Activated naive CD4-positive, alpha-beta T cell treated with anti-CD3 and anti-CD28 coated beads, Interleukin-2, amount 50 U/mL, for 16 hours (primary cell): ENCODE measurements at places on chromosomes 1 and 21.

DNA sequence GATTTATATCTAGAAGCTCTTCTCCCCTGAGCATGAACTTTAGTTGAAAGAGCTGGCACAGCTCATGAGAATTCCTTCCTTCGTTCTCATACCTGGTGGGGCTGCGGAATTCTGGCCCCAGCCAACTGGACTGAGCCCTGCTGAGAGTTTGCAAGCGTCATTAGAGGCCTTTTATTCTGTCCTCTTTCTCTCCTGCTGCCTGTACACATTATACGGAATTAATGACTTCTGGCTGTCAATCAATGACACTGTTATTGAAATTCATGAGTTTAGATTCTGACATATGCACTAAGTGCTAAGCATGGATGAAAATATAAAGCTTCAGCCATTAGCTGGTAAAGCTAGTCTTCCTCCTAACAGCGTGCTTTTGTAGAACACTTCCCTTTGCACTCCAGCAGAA, 27.5 kb downstream of the KAZN start:
- DNase-seq, result no peak

DNA sequence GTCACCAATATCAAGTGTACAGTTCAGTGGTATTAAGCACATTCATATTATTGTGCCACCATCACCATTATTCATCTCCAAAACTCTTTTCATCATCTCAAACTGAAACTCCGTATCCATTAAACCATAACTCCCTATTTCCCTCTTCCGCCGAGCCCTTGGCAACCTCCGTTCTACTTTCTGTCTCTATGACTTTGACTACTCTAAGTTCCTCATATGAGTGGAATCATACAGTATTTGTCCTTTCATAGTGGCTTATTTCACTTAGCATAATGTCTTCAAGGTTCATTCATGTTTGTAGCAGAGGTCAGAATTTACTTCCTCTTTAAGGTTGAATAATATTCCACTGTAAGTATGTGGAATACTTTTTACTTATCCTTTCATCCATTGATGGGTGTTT, 21.7 kb downstream of the SELP start:
- DNase-seq, result no peak

GRCh38 chr1:194342484-194343262, 1156.3 kb upstream of the B3GALT2 start:
- no peak for DNase-seq

DNA sequence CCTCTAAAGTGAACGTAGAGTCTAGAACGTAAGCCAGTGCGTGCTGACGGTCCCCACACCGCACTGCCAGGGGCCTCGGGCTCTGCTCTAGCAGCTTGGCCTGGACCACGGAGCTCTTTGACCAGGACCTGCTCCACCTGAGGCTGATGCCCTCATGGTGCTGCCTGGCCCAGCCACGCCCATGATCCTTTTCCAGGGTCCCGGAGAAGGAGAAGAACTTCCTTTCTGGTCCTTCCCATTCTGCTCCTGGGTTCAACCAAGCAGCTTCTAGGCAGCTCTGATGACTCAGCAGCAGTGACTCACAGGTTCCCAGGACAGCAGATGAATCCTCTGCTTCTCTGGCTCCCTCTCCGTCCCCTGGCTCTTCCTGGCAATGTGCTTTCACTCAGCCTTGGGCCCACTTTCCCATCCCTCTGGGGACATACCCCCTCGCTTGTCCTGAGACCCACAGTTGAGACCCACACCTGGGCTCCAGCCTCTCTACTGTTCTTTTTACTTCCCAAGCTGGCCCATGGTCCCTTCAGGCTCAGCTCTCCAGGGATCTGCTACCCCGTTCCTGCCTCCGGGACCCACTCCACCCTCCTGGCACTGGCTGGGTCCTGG, 246.3 kb upstream of the RAB4A start:
- DNase-seq, result no peak

DNA sequence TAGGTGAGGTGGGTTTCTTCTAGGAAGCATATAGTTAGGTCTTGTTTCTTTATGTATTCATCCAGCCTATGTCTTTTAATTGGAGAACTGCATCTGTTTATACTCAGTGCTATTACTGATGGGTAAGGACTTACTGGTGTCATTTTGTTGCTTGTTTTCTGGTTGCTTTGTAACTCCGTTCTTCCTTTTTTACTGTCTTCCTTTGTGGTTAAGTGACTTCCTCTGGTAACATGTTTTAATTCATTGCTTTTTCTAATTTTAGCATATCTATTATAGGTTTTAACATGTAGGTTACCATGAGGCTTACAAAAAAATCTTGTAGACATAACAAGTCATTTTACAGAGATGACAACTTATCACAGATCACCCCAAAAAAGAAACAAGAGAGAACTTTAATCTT, 160.8 kb downstream of the VAV3 start:
- DNase-seq, result no peak

- DNase-seq, result no peak
These were observed 310.2 kb downstream of the MRPL39 start for GRCh38 chr21:25297117-25297516.

GRCh38 chr1:27603681-27604578, at the start of gene AHDC1:
TSS of gene AHDC1 (minus strand) at chr1:27604144. CDS start at chr1:27552115, 52,029 bp downstream.
- peak; percentile 91 for DNase-seq

- no peak for DNase-seq
These were observed 103.9 kb downstream of the EBNA1BP2 start for GRCh38 chr1:43067977-43068751.

DNA sequence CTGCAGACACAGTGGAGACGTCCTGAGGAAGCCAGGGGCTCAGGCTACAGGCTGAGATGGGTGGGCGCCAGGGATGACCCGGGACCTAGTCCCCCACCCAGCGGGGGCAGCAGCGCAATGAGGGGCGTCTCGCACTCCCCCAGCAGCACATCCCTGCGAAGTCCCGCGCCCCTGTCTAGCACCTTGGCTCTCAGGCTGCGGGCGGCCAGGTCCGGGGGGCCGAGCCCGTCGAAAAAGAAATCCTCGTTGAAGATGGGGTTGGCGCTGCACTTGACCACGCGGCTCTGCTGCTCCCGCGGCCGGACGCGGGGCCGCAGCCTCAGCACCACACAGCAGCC, 1.8 kb downstream of the C2CD4D start:
- no peak for DNase-seq

GRCh38 chr1:53944469-53945182, 873 bp downstream of the IFT25 start:
- DNase-seq, result no peak

DNA sequence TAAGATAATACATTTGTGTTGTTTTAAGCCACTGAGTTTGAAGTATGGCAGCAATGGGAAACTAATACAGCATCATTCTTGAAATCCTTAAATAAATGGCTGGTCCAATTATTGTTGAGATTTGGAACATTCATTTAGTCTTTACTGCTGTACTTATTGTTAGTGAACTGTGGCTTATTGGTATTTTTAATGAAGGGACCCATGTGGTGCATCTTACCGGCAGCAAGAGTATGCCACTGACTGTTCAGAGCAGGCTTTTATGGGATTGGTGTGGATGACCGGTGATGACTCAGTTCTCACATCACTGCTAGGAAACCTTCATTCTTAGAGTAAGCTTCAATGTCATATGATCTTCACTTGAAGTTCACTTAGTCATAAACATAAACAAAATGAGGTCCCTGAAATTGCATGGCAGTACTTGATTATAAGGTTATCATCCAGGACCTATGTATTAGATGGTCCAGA, 31.5 kb downstream of the PRKAA2 start:
- no peak for DNase-seq

DNA sequence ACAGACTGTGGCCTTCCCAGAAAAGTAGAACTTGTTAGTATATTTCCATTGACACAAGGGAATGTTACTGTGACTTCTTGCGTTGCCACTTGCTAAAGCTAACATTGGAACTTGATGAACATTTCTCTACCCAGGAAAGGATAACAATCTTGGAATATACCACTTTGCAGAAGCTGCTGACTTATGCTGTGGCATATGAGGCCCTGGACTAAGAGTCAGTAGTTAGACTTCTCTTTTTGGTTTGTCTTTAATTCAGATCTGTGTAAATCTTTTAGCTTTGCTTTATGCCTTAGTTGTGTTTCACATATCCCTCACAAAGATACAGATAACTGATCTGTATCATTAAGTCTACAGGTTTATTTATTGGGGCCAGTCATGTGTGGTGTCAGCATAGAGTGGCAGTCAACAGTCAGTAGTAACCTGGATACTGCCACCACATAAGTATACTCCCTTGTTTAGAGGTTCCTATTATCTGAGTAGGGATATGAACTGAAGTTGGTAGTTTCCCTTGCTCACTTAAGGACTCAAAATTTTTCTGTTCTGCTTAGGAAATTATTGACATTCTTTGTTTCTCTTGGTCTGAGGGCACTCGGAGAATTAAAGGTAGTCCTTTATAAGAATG, 14.7 kb downstream of the RNF2 start:
- DNase-seq, result no peak

GRCh38 chr1:235742914-235743599, 93.5 kb upstream of the GNG4 start:
- DNase-seq, result no peak

DNA sequence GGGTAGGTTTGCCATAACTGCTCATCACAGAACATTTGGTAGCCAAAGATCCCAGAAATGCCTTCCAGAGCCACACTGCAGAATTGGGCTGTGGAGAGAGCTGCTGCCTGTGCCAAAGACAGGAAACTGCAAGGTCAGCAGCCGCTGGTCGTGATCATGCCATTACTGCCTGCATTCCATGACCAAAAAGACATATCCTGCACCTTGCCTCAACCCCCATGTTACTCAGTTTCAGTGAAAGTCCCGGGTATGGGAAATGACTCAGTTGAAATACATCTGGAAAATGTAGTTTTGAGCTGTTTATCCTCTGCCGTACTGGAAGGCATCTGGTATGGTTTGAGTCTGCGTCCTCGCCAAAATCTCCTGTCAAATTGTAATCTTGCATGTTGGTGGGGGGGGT, 161.7 kb downstream of the FCRL5 start:
- DNase-seq, result no peak

GRCh38 chr1:17895986-17896385, 140.9 kb downstream of the ACTL8 start:
- no peak for DNase-seq

DNA sequence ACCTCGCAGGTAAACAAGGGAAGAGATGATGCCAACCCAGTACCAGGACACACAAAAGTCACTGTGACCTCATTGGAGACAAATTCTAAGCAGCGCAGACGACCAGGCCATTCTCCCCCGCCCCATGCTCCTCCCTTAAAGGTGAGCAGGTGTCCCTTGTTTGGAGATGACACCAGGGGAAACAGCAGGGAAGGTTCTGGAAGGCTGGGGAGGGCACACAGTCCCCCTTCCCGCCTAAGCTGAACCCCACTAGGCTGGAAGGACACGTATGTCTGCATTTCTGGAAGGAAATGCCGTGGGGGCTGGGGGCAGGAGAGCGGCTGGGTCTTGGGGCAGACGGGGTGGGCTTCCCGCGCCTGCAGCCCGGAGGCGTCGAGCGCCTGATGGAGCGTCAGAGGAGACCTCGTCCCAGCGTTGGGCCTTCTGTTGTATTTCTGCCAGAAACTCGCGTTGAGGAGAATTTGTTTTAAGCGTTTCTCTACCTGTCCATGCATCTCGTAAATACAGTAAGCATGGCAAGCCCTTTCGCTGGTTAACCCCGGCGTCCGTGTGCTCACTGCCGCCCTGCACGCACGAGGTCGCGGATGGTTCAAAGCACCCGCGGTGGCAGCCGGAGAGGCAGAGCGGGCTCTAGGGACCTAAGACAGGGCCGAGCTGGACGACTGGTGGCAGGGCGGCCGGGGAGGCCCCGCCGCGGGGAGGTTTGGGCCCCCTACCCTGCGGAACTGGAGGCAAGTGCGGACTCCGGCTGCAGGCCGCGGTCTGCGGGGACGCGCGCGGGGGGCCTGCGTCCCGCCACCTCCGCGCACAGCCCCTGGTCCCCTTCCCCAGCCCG, 1.2 kb upstream of the LHX4 start:
- no peak for DNase-seq

- DNase-seq, result no peak
These were observed 264.1 kb downstream of the FOXD2 start for GRCh38 chr1:47701741-47702515.

- no peak for DNase-seq
These were observed 24.2 kb downstream of the CLEC20A start for GRCh38 chr1:178472531-178472930.

DNA sequence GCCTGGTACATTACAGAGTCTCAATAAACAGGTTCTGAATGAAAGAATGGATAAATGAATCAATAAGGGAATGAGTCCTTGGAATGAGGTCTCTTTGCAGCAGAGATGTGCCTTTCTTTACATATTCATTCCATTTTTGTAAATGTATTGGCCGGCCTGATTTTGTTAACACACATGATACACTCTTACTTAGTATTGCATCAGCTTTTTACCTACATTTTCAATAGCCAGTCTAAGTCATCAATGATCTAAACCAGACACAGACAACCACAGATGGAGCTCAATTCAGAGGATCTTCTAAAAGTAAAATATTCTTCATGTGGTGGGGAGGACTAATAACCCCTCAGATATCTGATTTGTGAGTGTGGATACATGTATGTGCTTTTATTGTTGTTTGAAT, 653.1 kb downstream of the LMO4 start:
- DNase-seq, result no peak

GRCh38 chr1:102050556-102050955, 53.8 kb upstream of the OLFM3 start:
- no peak for DNase-seq

DNA sequence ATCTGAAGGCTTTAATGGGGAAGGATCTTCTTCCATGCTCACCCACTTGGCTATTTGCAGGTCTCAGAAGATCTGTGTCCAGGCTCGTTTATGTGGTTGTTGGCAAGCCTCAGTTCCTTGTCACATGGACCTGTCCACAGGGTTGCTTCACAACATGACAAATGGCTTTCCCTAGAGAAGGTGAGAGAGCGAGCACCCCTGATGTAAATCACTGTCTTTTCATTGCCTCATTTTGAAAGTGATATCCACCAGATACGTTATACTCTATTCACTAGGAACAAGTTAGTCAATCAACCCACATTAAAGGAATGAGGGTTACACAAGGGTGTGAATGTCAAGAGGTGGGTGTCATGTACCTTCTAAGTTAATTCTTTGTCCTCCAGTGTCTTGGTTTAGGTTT, 433.3 kb downstream of the RPS6KC1 start:
- no peak for DNase-seq

DNA sequence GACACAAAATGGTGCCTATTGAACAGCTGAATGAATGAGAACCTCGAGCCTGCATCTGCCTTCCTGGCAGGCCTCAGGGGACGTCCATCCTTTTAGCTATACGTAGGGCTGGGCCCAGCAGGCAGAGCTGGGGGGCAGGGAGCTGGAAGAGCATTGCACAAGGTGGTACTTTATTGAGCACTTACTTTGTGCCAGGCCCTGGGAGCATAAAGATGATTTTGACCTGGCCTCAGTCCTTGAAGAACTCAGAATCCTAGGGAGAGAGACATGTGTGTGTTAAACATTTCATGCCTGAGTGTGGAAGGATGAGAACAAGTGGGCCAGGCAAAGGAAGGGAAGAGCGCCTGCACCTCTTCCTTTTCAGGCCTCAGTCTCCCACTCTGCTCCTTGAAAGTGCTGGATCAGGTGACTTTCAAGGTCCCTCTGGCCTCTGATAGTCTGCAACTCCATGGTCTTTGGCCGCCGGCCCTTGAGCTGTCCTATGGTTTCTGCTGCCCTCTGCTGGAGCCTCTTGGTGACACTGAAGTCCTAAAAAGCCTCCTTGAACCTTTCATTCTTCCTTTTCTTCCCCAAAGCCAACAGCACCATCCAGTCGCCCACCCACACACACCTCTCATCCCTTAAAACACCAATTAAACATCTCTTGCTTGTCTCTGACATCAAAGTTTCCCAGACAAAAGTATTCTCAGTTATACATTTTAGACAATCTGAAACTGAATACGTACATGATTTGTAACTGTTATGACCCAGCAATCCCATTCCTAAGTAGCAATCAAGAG, 3.5 kb upstream of the PEAR1 start:
- peak; percentile 44 for DNase-seq
